ENCODE measurements at places on chromosomes 16 and 17. TPM values are rescaled to one million over a fixed set of nuclear protein-coding genes. Genes with fewer than 3 reads are reported as not detected.

GRCh38 chr17:39939588-39940419 is 12.3 kb downstream of the LRRC3C start:
- peaks cover 10% of the 10 kb centered on the region for H3K4me1 ChIP-seq
- H3K27ac ChIP-seq, result peak overlapping the region; percentile 54
- H3K4me3 ChIP-seq, result peak overlapping the region; percentile 27
- no peaks in the 10 kb centered on the region for H3K36me3 ChIP-seq
- H3K27me3 ChIP-seq, result peaks cover 4% of the 10 kb centered on the region
- DNase-seq, result no peak

GRCh38 chr16:17194190-17194780 is 276.5 kb downstream of the XYLT1 start:
- H3K27me3 ChIP-seq, result no peaks in the 10 kb centered on the region
- no peak overlapping the region for H3K4me3 ChIP-seq
- no peak overlapping the region for H3K27ac ChIP-seq
- peaks cover 13% of the 10 kb centered on the region for H3K4me1 ChIP-seq

DNA sequence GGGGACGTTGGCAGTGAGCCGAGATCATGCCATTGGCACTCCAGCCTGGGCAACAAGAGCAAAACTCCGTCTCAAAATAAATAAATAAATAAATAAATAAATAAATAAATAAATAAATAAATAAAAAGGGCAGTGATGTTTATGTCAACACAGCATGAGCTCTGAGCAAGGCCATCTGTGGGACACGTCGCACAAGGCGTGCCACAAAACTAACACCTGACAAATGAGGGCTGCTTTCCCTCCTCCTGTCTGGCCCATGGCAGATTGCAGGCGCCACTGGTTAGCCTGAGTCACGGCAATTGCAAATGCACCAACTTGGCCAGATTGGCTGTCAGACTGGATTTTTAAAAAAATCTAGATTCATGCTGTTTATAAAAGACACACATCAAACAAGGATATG is 25.9 kb upstream of the SPNS3 start:
- DNase-seq, result no peak
- no peaks in the 10 kb centered on the region for H3K36me3 ChIP-seq
- peaks cover 1% of the 10 kb centered on the region for H3K4me1 ChIP-seq
- no peak overlapping the region for H3K27ac ChIP-seq

Gene CLEC18C
- 1.9 TPM for total RNA-seq
